Fibroblast of skin of right quadriceps (primary cell): ENCODE measurements at places on chromosomes 4 and X.

- no peak for DNase-seq
Measured at GRCh38 chrX:25721564-25721963, 416.6 kb upstream of the MAGEB18 start.

- DNase-seq, result no peak
Measured at GRCh38 chr4:112167794-112168193, 22.5 kb downstream of the FAM241A start.

- no peak for DNase-seq
Measured at GRCh38 chrX:52337410-52337809, 31.4 kb upstream of the XAGE2 start.

DNA sequence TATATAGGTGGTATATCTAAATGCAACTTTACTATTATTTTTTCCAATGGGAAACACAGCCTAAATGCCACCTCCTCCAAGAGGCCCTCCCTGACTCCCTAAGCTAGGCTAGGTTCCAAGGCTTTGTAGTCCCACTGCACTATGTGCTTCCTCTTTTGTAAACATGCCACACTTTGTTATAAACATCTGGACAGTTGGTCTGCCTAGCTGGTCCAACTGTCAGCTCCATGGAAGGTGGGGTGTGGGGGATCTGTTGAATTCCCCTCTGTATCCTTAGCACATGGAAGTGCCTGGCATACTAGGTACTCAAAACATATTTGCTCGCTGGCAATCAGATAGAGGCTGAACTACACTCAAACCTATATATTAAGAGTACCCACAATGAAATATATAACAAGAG is 63.4 kb downstream of the SLC9A7 start:
- DNase-seq, result no peak
